Activated CD4-positive, alpha-beta T cell treated with anti-CD3 and anti-CD28 coated beads, Interleukin-2, amount 50 U/mL, for 1 hour (primary cell): ENCODE measurements at places on chromosomes 3 and 15.

- DNase-seq, result no peak
Measured at GRCh38 chr3:181932039-181932438, 220.3 kb downstream of the SOX2 start.

DNA sequence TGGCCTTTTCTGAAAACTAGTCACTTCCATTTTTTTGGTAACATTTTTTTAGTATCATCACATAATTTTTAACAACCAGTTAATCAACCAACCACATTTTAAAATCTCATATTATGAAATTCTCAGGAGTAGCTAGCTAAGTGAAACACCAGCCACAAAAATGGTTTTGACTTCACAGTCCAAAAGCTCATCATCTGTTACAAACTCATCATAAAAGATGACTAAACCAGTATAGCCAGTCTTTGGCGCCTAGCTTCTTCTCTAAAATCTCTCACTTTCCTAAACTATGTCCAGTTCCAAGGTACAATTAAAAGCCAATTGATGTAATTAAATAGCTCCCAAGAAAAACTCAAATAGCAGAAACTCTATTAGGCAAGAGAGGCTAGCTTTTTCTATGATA, 88.2 kb upstream of the ZNF385D start:
- no peak for DNase-seq

DNA sequence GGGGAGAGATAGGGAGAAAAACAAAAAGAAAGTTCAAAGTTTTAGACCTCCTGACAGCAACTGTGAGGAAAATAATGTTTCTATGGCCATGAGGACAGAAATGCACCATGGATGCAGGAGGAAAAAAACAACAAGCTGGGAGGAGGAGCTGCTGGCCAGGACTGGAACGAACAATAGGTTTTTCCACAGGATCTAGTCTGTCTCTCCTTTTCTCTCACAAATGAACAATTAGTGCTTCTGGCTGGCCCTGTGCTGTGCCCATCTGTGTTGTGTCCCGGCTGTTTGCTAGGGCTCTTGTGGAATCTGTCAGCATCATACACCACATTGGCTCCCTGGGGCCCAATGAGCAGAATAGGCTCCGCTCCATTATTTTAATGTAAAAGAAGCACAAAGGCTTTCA, 15.2 kb downstream of the GK5 start:
- no peak for DNase-seq

GRCh38 chr15:37057831-37058230, 42.5 kb downstream of the MEIS2 start:
- DNase-seq, result no peak

DNA sequence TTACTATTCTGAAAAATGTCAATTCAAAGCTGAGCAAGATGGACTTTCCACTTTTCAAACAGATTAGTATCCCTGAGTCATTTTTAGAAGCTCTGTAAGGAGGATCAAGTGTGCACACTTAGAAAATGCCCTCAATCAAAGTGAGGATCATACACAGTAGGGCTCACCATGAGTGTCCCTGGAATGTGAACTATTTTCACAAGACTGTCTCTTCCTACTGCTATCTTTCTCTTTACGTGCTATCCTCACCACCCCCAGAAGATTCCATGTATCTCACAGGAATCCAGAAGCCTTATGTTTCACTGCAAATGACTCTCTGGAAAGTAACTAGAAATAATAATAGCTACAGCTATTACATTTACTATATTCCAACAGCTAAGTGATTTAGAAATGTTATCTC, 349.9 kb upstream of the TGFBR2 start:
- no peak for DNase-seq

- DNase-seq, result no peak
Measured at GRCh38 chr3:14513566-14514322, 26.4 kb downstream of the GRIP2 start.

DNA sequence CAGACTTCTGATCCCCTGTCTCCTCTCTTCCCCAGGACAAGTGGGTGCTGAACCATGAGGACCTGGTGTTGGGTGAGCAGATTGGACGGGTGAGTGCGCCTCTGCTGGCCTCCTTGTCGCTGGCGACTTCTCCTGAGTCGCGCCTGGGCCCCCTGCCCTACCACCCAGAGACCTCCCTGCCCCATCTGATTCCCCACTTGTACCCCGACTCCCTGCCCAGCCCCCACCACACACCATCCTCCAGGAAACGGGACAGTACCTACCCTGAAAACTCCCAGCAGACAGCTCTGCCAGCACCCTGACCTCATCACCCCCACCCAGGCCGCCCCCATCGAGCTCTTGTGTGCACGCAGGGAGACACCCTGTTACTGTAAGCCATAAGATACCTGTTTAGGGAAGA, 7.7 kb downstream of the FES start:
- no peak for DNase-seq

DNA sequence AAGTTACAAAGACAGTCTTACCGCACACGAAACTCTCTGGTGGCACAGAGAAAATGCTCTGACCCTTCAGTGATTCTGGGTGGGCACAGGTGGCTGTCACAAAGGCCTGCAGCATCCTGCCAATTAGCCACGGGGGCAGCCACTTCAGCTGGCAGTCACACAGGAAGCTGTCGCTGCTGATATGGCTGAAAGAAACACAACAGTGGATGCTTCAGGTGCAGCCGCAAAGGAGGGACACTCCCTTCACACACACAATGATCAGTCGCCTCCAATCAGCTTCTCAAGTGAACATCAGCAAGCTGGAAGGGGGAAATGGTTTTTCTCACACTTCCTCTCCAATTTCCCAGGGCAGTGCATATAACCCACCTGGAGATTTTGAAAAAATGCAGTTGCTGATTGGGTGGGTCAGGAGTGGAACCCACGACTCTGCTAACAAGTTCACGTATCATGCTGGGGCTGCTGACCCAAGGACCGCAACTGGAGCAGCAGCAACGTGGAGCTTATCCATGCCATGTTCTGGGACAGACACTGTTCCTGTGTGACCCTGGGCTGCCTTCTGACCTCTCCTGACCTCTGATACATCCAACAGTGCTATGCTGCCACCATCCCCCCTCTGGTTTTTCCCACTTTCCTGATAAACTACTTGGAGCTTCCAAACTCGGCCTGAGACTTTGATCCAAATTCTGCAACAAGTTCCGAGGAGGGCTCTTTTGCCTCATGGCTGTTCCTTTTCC, 106.6 kb downstream of the LRIG1 start:
- DNase-seq, result peak; percentile 43

- no peak for DNase-seq
Measured at GRCh38 chr3:125116311-125117080, 60.7 kb upstream of the HEG1 start.

GRCh38 chr3:141279077-141279967, 47.7 kb downstream of the PXYLP1 start:
- no peak for DNase-seq

GRCh38 chr15:41940441-41940857, 31.9 kb downstream of the EHD4 start:
- DNase-seq, result peak; percentile 28
